ENCODE measurements at places on chromosomes 12 and 14. TPM values are rescaled to one million over a fixed set of nuclear protein-coding genes. Genes with fewer than 3 reads are reported as not detected.

The NABP2 gene
- 45.6 TPM for total RNA-seq

The PARPBP gene
- total RNA-seq, result 13.7 TPM

The GALC gene
- total RNA-seq, result 20.3 TPM

The LRRC10 gene
- total RNA-seq, result not detected

The CSRNP2 gene
- total RNA-seq, result 14.5 TPM

The FOXA1 gene
- total RNA-seq, result not detected

The SLCO1B1 gene
- total RNA-seq, result not detected

DNA sequence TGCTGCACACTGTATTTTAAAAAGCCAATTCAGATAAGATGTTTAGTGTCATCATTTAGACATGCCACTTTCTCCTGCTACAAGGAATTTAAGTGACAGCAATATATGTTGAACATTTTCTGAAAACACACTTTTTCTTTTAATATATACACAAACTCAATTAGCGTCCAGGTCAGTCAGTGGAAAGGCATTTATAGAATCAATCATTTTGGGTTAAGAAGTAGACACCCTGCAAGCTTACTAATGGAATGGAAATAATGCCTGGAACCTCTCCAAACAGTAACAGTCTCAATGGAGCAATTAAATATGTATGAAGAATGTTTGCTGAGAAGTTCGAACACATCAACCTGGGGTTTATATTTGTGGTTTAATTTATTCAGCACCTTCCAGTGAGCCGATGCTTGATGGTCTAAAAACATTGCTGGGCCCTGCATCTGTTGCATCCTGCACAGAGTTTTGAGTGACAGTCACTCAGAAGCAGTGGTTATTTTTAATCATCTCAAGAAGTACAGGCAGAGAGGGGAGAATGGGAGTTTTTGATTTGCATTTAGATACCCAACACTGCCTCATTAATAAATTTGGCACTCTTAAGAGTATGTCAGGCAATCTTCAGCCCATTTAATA, 410.7 kb downstream of the TMEM117 start:
- no peak for DNase-seq

DNA sequence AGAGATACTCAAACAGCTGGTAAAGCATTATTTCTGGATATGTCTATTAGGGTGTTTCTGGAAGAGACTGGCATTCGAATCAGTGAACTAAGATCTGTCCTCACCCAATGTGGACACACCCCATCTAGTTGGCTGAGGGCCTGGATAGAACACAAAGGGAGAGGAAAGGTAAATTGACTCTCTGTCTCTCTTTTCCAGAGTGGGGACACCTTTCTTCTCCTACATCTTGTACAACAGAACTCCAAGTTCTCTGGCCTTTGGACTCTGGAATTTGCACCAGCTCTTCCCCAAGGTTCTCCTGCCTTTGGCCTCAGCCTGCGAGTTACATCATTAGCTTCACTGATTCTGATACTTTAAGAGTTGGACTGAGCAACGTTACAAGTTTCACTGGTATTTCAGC, 1253.9 kb downstream of the SLC16A7 start:
- DNase-seq, result no peak

GRCh38 chr12:103523771-103524170, 28.0 kb upstream of the C12orf42 start:
- DNase-seq, result no peak

GRCh38 chr12:41663598-41664265, 475.6 kb downstream of the PDZRN4 start:
- no peak for DNase-seq

DNA sequence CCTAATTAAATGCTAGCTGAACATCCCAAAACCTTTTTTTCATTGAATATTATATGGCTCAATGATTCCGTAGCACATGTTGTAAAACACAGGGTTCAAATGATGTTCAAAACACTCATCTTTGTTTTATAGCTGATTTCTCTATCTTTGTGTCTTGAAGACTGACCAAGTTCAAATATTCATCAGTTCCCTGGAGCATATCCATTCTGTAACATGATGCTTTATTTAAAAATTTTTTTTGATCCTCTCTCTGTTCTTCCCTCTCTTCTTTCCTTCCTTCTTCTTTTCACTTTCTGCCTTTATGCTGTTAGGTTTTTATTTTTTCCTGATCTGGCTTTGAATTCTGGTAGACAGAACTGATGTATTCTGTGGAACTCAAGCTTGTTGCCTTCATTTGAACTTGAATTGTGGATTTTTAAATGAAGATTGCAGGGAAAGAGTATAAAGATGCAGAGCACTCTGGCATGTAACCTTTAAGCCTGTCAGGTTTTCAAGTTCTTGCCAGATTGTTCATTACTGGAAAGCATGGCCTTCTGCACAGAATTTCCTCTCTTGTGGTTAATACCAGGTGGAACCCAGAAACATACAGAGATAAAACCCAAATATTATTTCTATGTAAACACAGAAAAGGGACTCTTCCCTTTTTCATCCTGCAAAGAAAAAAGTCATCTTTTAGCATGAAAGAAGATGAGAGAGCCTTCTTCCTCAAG, 39.5 kb downstream of the PROX2 start:
- peak; percentile 74 for DNase-seq

GRCh38 chr12:21502872-21503271, 1.3 kb downstream of the GOLT1B start:
- DNase-seq, result peak; percentile 55

DNA sequence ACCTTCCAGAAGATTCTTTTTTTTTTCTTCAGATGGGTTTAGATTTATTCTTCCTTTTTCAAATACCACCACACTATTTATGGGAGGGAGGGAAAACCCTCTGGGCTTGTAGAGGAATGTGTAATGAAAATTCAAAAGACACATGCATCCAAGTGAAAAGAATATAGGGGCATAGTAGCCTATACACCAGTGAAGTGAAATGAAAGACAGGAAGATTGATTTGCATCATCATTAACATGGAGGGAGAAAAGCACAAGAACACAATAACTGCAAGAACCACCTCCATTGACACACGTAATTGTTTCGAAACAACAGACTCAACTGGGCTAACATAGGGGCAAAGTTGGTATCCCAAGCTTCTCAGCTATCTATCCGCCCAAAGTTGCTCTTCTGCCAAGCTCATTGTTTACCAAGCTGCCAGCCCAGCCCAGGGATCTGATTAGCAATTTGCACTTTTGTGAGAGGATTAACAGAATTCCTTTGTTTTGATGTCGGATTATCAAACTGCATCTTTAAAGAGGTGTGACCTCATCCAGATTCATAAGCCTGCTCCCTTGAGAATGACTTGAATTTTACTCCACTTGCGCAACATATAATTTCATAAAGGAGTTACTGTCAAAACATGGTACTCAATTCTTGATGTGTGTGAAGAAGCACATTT, 430.5 kb upstream of the SOX5 start:
- DNase-seq, result no peak

DNA sequence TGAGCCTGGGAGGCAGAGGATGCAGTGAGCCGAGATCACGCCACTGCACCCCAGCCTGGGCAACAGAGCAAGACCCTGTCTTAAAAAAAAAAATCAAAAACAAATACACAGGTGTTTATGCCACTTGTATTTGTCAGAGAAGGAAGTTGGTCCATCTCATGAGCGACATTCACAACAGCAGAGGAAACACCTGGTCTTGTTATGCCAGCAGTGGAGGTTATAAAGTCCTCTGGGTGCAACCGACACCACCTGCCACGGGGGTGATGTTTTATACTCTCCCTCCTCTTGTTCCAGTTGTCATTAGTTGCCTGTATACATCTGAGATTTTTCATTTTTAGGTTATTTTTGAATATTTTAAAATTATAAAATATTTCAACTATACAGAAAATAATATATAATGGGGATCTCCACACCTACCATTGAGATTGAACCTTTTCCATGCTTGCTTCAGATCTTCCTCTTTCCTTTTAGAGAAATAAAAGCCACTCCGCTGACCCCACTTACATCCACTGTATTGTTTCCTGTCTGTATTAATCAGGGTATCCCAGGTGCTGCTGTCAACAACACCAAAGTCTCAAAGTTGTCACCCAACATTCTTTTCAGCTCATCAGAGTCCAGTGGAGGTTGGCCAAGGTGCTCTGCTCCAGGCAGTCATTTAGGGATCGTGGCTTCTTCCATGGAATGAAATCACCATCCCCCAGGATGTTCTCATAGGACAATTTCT, 65.1 kb downstream of the RNFT2 start:
- DNase-seq, result no peak

DNA sequence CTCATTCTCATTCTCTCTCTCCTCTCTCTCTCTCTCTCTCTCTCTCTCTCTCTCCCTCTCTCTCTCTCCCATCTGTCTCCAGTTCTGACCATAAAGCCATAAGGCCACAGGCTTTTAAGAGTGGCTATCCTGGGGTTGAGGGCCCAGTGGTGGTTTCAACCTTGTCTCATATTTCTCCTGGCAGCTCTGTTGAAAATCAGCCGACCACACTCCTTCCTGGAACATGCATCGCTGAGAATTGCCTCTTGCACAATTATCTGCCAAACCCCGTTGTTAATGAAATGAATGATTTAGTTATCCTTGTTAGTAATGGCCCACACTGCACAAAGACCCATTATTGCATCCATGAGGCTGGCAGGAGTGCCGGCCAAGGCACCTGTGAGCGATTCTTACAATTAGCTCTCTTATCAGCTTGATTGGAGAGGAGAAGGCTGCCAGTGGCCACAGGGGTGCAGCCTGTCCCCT, 30.4 kb upstream of the KCNA5 start:
- DNase-seq, result no peak

GRCh38 chr14:77153802-77154201, 12.2 kb upstream of the ZDHHC22 start:
- no peak for DNase-seq

GRCh38 chr12:121255433-121255832, 41.1 kb downstream of the CAMKK2 start:
- DNase-seq, result no peak

DNA sequence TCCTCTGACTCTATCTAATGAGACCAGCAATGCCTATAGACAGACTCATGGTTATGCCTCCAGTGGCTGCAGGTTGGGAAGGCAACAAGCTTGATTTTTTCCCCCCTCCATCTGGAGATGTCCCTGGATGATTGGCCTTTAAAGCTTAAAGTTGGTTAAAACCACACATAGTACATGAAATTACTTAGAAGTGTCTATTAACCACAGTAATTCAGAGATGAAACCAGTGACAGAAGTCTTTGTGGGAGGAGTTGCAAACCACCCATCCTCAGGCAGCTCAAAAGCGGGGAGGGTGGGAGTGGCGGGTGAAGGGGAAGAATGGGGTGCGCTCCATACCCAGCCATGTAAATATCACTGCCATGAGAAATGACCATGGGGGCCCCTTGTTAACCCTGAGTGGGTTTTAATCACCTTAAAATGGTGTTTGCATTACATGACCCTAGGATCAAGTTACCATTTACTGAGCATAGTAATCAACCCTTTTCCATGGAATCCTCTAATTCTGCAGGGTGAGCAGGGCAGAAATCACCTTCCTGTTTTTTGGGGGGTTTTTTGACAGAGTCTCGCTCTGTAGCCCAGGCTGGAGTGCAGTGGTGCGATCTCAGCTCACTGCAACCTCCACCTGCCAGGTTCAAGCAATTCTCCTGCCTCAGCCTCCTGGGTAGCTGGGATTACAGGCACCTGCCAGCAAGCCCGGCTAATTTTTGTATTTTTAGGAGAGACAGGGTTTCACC, 133.5 kb downstream of the FOXN3 start:
- no peak for DNase-seq

DNA sequence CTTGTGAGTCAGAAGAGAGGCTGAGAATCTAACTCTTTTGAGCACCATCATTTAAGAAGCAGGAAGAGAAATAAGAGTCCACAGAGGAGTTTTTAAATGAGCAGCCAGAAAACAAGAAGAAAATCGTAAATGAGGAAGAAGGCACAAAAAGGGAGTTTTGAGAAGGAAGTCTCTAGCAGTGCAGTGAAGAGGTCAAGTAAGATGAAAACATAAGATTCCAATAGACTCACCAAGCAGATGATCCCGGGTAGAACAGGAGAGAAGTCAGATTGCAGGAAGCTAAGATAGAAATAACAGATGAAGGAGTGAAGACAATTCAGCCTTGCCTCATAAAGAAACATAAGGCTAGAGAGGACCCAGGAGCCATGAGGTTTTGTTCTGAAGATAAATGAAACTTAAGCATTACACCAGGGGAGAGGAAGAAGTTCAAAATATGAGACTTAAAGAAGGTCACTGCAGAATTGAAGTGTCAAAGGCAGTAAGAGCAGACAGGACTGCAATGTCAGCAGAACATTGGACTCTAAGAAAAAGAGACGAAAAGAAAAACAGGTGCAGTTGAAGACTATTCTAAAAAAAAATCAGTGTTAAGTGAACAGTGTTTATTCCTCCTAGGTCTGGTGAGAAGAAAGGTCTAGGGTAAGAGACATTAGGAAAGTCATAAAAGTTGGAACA, 229.0 kb downstream of the SEC23A start:
- DNase-seq, result no peak

DNA sequence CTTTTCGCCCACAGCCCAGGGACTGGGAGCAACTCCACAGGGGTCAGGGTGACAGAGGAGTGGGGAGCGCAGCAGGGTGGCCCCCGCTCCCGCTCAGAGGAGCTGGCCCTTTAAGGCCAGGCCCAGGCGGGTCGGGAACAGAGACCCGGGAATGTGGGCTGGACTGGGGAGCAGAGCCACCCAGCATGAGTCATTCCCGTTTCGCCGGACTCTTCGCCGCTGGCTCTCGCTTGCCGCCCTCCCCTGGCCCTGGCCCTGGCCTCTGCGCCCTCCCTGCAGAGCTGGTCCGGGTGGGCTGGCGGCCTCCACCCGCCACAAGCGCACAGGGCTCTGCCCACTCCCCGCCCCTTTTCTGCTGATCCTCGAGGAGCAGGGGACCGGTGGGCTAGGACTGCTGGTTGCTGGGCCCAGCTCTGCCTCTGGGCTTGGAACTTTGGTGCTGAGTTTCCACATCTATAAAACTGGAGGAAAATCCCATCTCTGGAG, 92.8 kb downstream of the NINJ2 start:
- no peak for DNase-seq

DNA sequence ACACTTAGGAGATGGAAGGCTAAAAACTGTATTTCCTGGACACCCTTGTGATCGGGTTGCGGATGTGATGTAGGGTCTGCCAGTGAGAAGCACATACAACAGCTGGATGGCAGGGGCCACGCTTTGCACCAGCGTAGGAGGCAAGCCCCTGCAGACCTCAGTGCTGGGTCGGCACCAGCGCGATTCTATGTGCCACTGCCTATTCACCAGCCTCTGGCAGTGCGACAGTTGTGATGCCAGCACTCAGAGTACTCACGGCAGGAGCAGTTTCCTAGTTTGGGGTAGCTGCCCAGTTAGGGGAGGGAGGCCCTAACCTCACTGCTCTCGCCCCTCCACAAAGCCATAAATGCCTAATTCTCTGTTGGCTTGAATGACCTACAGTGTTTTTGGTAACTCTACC, 31.6 kb downstream of the SPTLC2 start:
- DNase-seq, result no peak

DNA sequence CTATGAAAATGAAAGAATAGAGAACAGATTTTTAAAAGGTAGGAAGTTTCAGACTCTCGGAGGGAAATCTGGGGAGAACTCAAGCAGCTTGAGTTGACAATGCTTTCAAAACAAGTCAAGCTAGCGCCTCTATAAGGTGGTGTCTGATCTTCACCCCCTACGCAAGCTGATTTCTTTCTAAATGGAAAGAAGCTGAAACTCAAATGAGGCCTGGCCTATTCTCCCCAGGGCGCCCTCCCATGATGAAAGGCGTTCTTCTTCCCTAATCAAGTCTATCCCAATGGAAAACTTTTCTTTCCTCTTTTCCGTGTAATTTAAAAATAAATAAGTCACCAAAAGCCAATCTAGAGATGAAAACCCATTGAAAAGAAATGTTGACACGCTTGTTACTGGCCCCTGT, 20.6 kb downstream of the PTHLH start:
- DNase-seq, result no peak

Measured in Karpas-422 (cell line).